ENCODE measurements at places on chromosomes 5 and 9.

DNA sequence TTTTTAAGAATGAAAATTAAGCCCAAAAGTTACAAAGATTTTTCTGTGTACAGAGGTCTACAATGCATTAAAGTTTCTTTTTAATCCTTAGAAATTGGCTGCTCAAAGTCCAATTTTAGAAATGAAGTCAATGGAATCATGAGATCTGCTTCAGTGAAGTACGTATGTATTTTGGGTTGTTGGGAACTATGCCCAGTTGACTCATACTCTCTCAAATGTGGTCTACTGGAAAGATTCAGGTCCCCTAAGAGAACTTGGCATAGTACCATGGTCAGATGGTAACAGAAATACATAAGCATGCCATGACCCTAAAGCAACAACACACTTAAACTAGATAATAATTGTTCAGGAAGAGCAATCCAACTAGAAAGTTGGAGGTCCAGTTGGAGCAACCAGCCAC, 23.0 kb downstream of the FBLL1 start:
- DNase-seq = no peak

GRCh38 chr5:112583166-112583565, 154.5 kb upstream of the APC start:
- no peak for DNase-seq

DNA sequence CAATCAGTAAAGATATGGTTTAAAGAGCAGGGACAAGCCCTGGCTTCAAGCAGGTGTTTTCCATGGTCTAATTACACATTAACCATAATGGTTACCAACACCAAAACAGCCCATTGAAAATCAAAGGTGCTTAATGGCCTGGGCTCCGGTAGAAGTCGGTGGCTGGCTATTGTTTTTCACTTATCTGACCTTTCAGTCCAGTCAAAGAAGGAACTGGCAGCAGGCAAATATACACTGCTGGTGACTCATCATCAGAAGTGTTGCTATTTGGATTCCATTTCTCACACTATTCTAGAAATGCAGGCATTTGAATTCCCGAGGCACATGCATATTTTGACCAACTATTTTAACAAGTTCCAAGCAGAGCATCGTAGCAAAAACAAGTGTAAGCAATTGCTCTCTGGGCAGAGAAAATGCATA, 26.3 kb upstream of the GABRP start:
- no peak for DNase-seq

GRCh38 chr5:98904780-98905179, 24.0 kb downstream of the CHD1 start:
- DNase-seq = no peak

- peak; percentile 72 for DNase-seq
Measured at GRCh38 chr9:20321423-20322082, 300.7 kb downstream of the MLLT3 start.

DNA sequence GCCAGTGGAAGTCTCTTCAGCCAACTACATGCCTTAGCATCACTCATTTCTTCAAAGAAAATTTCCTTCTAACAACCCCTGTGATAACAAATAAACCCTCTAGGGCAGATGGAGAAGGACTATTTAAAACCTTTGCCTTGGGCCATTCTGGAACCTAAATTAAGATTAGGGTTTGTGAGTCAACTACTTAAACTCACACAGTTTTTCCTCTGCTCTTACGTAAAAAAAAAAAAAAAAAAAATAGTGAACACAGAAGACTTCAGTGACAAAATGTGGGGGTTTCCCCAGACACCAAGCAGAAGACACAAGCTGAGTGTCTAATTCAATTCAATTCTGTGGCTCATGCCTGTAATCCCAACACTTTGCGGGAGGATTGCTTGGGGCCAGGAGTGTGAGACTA, 65.8 kb upstream of the ERCC6L2 start:
- DNase-seq = peak; percentile 10

DNA sequence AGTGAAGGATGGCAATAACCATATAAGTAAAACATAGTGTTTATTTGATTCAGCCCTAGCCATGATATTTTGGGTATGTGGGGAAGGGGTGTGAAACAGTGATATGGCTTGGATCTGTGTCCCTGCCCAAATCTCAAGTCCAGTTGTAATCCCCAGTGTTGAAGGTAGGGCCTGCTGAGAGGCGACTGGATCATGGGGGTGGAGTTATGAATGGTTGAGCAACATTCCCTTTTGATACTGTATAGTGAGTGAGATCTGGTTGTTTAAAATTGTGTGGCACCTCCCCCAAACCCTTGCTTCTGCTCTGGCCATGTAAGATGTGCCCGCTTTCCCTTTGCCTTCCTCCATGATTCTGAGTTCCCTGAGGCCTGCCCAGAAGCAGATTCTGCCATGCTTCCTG, 1804.6 kb downstream of the MAT2B start:
- no peak for DNase-seq

GRCh38 chr5:109656829-109657228, 32.9 kb upstream of the MAN2A1 start:
- peak; percentile 52 for DNase-seq

GRCh38 chr5:123718238-123718637, 206.3 kb downstream of the CSNK1G3 start:
- no peak for DNase-seq

DNA sequence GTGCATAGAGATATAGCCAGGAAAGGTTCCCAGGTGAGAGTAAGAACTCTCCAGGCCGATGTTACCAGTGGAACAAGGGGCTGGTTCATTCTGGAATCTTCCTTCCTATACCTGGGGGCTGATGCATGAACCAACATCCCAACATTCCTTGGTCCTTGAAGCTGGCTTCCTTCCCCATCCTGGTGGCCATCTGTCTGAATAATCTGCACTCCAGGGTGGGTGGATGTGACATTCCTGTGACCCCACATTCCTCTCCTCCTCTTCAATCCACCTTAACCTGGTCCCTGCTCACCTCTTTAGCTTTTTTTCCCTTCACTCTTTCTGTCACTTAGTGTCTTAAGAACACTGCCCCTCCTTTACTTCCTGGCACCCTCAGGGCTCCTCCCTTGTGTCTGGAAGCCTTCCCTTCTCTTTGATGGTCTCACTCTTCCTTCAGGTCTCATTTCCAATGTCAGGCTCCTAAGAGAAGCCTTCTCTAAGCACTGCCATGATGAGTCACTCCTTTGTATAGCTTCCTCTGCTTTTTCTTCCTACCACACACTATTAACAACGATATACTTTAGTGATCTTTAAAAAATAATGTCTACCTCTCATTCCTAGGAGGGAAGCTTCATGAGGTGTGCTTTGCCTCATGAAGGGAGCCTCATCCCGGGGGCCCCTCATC, 80.3 kb downstream of the BOD1 start:
- no peak for DNase-seq

DNA sequence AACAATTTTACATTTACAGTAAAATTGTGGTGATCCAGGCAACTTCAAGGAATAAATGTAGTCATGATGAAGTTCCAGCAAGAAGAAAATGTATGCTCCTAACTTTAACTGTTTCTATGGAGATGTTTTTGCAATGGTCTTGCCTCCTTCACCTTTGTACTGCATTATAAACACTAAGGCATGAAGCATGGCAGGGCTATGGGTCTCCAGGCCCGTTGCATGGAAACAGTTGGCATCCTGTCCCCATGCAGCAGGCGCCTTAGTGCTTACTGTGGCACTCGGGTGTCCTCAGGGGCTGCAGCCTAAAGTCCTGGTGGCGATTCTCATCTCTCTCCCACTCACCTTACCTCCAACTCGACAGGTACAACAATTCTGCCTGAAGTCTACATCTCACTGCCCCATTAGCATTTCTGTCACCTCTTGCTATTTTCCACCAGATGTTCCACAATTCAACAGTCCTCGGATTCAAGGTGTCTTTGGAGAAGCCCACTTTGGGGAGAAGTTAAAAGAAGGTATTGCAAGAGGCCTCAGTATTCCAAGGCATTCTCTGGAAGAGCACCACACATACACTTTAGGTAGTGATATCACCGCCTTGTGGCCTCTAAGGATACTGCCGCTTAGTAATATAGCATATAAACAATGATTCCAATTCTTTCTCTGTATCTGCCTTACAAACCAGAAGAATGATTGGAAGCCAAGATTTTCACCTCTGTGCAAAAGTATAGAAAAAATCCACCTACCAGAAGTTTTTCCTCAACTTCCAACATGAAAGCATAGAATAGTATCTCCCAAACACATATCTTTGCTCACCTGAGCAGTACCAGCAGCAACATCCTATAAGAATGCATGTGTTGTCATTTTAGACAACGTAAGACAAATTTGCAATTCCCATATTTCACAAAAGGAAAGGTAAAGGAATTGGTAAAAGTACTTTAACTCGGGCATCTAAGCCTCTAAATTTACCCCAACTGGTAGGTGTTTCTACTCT, 5.1 kb downstream of the LIFR start:
- DNase-seq = peak; percentile 7

GRCh38 chr5:1899201-1899600, 16.5 kb upstream of the IRX4 start:
- no peak for DNase-seq

- no peak for DNase-seq
Measured at GRCh38 chr9:136624184-136624951, 38.3 kb upstream of the EGFL7 start.

GRCh38 chr5:176350416-176350815, 11.1 kb downstream of the KIAA1191 start:
- no peak for DNase-seq

DNA sequence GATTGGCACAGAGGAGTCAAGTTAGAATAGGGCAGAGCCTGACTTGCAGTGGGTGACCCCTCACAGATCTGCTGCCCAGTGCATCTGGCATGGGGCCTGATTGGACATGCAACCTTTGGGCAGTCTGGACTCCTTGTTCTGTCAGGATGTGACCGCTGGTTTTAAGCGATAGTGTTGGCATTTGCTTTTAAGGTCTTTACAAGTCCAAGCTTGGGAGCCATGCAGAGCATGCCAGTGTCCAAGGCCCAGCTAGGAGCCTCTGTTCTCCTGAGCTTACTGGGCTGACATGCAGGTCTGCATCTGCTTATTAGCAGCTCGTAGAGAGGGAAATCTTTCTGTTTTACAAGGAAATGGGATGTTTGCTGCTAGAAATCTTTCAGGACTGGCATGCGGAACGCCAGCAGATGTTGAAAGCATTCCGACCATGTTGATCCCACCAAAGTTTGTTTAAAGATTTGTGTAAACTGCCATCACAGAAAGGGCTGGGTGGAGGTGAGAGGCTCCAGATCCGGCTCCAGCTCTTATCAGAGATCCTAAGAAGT, 27.5 kb downstream of the GADD45G start:
- no peak for DNase-seq

DNA sequence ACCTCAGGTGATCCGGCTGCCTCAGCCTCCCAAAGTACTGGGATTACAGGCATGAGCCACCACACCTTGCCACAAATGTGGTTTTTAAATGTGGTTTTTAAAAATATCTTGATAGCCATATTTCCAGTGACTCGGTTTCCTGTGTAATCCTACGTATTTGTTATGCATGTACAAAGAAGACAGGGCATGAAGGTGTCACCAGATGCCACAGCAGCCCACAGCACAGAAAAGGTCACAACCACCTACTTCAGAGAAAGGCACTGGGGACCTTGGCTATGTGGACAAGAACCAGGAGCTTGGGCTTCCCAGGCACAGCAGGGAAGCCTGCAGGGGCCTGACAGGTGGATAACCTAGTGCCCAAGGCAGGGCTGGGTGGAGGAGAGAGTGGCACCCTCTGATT, 38.0 kb downstream of the C9orf50 start:
- peak; percentile 78 for DNase-seq
